Right renal pelvis (tissue), 4 donors: ENCODE measurements at places on chromosomes 3 and 15. TPM values are rescaled to one million over a fixed set of nuclear protein-coding genes. Genes with fewer than 3 reads are reported as not detected.

The SERP1 gene
- polyA plus RNA-seq: 141 TPM

- no peak for DNase-seq
Observed at GRCh38 chr3:153315781-153316180, 153.8 kb downstream of the RAP2B start.

- DNase-seq: no peak
Observed at GRCh38 chr15:76503121-76503520, 166.5 kb downstream of the ISL2 start.

DNA sequence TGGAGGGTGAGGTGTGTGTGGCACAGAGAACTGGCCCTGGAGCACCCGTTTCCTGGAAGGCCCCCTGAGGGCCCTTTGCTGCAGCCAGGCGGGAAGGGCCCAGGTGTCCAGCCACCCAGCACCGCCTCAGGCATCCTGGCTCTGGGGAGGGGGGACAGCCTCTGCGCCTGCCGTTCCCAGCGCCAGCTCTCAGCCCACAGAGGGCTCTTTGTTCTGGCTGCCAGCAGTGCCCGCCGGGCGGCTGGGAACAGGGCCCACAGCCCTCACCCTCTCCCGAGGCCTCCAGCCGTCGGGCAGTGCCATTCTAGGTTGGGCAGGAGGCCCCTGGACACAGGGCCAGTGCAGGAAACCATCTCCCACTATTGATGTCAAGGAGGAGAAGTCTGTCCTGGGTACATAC is 8.3 kb downstream of the SLC38A3 start:
- DNase-seq: no peak

DNA sequence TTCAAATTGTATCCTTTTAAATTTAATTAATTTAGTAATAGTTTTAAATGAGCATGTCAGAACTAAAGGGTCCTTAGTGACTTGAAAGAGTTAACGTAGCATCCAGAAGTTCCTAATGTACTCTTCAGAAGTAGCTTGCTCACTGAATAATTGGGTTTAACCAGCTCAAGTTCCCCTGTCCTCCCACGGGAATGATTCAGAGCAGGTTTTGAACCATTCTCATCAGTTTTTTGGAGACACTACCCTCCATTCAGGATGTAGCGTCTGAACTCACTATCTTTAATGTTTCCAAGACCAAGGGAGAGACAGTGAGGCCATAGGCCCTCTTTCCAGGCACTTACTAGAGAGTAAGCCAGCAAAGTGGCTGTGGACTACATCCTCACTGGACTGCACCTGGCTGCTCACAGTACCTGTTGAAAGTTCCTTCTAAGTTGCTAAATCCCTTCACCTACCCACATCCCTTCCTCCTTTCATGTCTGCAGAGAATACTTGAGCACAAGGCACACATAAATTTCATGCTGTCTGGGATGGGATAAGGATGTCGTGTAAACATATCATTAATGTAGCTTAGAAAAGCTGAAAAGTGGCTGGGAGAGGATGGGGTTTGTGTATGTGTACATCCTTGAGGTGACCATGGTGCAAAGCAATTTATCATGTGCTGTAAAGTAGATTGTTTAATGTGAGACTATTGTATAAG is 146.3 kb downstream of the PLCL2 start:
- DNase-seq: no peak
